ENCODE measurements at places on chromosomes 7 and 10.

- DNase-seq: no peak
Measured at GRCh38 chr10:34969171-34969570, 121.0 kb downstream of the CUL2 start.

- no peak for DNase-seq
Measured at GRCh38 chr10:97764519-97764931, 7.3 kb downstream of the SFRP5 start.

DNA sequence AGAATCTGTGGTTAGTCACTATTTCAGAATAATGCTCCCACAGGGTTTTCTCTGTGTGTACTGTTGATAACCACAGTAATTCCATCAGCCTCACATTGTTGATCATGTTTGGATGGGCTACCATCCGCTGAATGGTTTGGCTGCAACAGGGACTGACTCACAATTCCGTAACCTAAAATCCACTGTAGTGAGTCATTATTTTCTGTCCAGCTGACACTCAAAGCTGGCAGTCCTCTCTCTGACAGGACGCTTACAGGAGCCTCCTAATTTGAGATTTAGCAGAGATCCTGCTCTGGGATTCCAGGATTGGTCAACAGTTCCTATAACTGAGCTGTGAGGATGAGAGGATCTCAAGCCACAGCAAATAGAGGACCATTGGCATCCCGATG lies 32.7 kb downstream of the VWA2 start:
- DNase-seq: no peak

DNA sequence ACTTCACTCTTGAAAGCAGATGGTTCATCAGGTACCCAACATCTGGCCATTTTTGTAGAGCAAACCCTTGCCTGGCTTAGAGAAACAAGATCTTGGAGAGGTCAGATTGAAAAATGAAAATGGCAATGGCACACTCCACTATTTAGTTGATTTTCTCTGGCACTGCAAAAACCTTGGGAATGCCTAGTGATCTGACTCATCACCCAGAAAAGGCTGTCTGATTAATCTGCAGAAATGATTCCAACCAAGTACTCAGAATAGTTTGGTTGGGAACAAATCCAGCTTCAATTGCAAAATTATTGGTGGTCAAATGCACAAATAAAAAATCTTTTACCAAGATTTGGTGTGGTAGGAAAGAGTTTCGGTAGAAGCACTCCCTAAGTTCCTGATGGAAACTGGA lies 351.2 kb downstream of the PHTF2 start:
- no peak for DNase-seq

DNA sequence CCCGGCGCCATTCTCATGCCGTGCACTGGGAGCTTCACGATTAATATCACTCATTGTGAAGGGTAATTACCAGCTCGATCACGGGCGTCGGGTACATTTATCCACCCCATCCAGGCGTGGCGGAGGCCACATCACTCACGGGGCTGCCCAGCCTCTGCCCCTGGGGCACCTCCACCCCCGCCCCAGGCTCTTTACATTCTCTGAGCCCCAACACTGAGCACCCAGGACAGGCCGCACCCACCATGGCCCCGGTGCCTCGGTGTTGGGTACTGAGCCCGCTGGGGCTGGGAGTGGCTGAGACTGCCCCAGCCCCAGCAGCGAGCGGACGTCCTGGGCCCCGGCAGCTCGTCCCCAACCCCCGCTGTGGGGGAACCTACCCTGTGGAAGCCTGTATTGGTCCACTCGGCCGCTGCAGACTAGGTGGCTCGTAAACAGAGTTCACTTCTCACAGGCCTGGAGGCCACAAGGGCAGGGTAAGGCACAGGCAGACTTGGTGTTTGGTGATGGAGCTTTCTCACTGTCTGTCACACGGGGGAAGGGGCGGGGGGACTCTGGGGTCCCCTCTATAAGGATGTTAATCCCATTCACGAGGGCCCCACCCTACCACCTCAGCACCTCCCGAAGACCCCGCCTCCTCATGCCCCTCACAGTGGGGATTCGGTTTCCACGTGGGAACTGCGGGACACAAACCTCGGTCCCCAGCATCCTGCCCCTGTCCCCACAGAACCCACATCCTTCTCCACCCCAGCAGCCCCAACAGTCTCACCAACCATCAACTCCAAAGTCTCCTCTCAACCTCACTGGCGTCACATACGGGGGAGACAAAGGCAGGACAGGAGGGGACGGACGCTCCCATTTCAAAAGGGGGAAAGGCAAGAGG lies 184.1 kb downstream of the ELFN1 start:
- DNase-seq: no peak

DNA sequence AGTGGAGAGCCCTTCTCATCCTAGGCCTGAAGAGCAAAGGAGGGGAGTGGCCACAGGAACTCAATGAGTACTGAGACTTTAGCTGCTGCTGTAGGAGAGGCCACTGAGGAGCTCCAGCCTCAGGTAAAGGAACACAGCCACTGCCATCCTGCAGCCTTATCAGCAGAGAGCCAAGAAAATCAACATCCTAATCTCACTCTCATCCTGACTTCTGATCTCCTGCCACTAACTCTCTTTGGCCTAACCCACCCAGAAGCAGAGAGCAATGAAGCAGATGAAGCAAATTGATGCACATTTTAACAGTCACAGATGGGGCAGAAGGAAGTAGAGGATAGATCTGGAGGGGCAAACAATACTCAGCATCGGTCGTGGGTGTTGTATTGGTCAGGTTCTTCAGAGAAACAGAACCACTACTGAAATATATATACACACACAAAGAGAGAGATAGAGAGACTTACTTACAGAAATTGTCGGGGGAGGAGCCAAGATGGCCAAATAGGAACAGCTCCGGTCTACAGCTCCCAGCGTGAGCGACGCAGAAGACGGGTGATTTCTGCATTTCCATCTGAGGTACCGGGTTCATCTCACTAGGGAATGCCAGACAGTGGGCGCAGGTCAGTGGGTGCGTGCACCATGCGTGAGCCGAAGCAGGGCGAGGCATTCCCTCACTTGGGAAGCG lies 297.6 kb downstream of the MTERF1 start:
- no peak for DNase-seq

- no peak for DNase-seq
Measured at GRCh38 chr10:1860351-1860750, 123.0 kb upstream of the ADARB2 start.

GRCh38 chr10:75187961-75188426 lies 22.6 kb upstream of the VDAC2 start:
- peak; percentile 81 for DNase-seq

DNA sequence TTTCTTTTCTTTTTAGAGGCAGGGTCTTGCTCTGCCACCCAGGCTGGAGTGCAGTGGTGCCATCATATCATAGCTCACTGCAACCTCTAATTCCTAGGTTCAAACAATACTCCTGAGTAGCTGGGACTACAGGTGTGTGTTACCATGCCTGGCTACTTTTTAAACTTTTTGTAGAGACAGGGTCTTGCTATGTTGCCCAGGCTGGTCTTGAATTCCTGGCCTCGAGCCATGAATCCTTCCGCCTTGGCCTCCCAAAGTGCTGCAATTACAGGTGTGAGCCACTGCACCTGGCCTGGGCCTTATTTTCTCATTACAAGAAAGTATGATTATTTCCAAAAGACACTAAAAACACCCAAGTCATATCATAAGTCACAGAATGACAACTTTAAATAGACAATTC lies 106.6 kb downstream of the CDK6 start:
- DNase-seq: no peak

- DNase-seq: no peak
Measured at GRCh38 chr10:128221117-128221516, 94.9 kb upstream of the MKI67 start.

- DNase-seq: no peak
Measured at GRCh38 chr7:147569116-147569913, 1021.3 kb upstream of the C7orf33 start.

- no peak for DNase-seq
Measured at GRCh38 chr7:3204526-3204925, 96.5 kb upstream of the SDK1 start.

GRCh38 chr10:6617309-6618076 lies 37.4 kb upstream of the PRKCQ start:
- no peak for DNase-seq

GRCh38 chr10:133405272-133405671 lies 11.3 kb downstream of the MTG1 start:
- DNase-seq: no peak

- no peak for DNase-seq
Measured at GRCh38 chr7:134472572-134473244, 13.8 kb upstream of the AKR1B1 start.

- no peak for DNase-seq
Measured at GRCh38 chr7:95334447-95334846, 10.1 kb upstream of the PON1 start.

- DNase-seq: no peak
Measured at GRCh38 chr10:110629680-110630191, 14.4 kb upstream of the RBM20 start.

- no peak for DNase-seq
Measured at GRCh38 chr10:45308707-45309106, 6.7 kb downstream of the OR13A1 start.

DNA sequence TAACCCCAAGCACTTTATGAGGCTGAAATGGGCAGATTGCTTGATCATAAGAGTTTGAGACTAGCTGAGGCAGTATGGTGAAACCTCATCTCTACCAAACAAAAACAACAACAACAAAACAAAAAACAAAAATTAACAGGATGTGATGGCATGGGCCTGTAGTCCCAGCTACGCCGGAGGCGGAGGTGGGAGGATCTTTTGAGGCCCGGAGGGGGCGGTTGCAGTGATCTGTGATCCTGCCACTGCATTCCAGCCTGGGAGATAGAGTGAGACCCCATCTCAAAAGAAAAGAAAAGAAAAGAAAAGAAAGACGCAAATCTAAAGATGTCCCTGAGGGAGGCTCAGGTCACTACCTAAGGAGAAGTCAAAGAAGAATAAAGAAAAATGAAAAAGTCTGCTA lies 35.3 kb upstream of the AGR2 start:
- no peak for DNase-seq

DNA sequence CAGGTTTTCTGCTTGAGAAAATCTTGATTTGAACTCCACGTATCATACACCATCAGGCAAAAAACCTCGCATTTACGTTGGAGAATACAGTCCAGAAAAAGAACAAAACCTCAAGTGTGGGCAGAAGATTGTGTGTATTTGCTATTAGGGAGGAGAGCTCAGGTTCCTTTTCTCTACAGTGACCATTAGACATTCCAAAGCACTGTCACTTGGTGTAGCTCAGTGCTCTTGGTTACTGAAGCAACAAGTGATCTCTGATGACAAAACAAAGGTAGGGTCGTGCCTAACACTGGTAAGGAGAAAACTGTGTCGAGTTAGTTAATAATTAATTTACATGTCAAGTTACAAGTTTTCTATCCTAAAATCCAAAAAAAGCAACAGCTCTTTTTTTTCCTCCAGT lies 72.6 kb downstream of the C1GALT1 start:
- no peak for DNase-seq

DNA sequence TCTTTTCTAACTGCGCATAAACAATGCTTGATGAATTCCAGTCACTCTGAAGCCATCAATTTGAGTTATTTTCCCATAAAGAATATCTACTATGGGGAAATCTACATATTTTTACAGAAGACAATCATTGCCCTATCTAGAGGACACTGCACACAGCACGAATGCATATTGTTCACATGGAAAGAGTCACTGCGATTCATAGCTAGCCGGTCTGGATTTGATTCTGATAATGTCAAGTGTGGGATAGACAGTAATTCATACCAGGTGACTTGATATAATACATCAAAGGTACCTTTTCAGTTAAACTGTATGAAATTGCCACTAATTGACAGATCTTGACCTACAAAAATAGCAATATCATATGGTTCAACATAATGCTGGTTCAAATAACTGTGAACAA lies 255.7 kb downstream of the THSD7A start:
- DNase-seq: no peak

GRCh38 chr10:110492069-110492822 lies 5.5 kb upstream of the DUSP5 start:
- no peak for DNase-seq

- DNase-seq: no peak
Measured at GRCh38 chr10:55287346-55287745, 486.3 kb upstream of the PCDH15 start.

DNA sequence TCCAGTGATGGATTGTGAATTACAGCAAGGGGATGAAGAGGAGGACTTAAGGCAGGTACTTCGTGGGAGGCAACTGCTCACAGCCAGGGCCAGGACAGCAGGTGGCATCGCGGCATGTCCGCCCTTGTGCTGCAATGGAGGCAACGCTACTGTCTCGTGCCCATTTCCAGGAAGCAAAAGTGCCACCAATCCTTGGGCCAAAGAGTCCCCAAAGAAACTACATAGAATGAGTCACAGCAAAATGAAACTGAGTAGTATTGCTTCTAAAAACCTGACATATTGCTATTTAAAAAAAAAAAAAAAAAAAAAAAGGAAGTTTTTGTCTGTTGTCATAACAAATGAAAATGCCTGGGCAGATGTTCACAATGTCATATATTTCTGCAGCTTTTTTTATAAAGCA lies 46.6 kb downstream of the RSU1 start:
- DNase-seq: no peak

DNA sequence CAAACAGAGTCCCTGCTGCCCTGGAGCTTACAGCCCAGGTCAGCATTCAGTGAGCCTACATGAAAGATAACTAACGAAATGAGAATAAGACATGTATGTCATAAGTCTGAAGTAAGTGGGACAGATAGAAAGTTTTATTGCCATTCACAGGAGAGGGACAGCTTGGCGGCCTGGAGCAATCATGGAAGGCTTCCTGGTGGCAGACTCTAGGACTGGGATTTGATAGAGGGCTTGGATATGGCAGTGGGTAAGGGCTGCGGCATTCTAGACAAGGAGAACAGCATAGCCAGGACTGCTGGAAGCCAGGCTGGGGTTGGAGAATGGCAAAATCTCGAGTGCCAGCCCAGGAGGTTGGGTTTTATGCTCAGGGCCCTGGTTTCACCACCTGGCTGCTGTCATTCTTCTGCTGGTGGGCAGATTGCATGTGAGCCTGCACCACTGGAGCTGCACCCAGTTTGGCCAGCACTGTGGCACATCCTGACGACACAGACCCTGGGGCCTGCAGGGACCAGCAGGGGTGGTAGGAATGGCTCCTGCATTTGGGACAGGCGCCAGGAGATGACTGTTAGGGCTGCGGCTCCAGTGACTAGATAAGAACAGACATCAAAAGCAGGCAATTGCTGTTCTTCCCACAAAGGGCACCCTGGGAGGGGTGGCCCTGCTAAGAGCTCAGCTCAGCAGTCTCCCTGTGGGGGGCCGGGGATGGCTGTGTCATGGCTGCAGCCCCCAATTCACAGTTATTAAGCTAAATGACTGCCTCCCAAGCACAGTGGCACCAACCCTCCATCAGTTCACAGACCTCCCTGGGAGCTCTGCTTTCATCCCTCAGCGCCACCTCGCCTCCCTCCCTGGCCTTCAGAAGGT lies 161.1 kb downstream of the RPS24 start:
- DNase-seq: no peak

- no peak for DNase-seq
Measured at GRCh38 chr7:28470344-28470743, 58.0 kb downstream of the CREB5 start.

GRCh38 chr10:44890696-44891563 lies 20.2 kb upstream of the TMEM72 start:
- no peak for DNase-seq
